PC-9 (cell line): ENCODE measurements at places on chromosomes 7 and 10. TPM values are rescaled to one million over a fixed set of nuclear protein-coding genes. Genes with fewer than 3 reads are reported as not detected.

GRCh38 chr7:64871761-64872160 lies 31.3 kb upstream of the ZNF273 start:
- H3K4me1 ChIP-seq: no peaks in the 10 kb centered on the region
- DNase-seq: no peak
- H3K36me3 ChIP-seq: no peaks in the 10 kb centered on the region
- no peak overlapping the region for H3K4me3 ChIP-seq
- peaks cover 98% of the 10 kb centered on the region for H3K27me3 ChIP-seq

- H3K27ac ChIP-seq: no peak overlapping the region
- peaks cover 42% of the 10 kb centered on the region for H3K27me3 ChIP-seq
- no peaks in the 10 kb centered on the region for H3K4me1 ChIP-seq
These were observed 178.4 kb upstream of the TARP start for GRCh38 chr7:38451840-38452239.

DNA sequence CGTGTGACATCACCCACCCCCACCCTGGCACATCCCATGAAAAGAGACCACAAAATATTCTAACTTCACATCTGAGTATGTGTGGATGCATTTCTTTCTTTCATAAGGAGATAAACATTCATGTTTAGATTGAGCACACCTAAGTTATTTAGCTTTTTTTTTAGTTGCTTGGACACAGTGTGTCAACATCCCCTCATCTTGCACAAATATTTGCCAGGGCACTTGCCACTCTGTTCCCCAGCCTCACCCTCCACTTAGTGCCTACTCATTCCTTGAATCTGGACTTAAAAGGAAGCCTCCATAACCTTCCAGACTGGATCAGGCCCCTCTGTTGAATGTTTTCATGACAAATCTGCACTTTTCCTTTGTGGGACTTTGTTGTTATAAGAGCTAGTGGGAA lies 338.9 kb upstream of the IGFBP3 start:
- no peaks in the 10 kb centered on the region for H3K27me3 ChIP-seq
- H3K4me3 ChIP-seq: no peak overlapping the region
- peaks cover 14% of the 10 kb centered on the region for H3K4me1 ChIP-seq
- no peaks in the 10 kb centered on the region for H3K36me3 ChIP-seq

GRCh38 chr7:90172624-90173023 lies 18.4 kb downstream of the STEAP1 start:
- no peak overlapping the region for H3K4me3 ChIP-seq
- no peaks in the 10 kb centered on the region for H3K27me3 ChIP-seq
- no peaks in the 10 kb centered on the region for H3K36me3 ChIP-seq
- DNase-seq: no peak
- H3K4me1 ChIP-seq: peaks cover 4% of the 10 kb centered on the region
- no peak overlapping the region for H3K27ac ChIP-seq

DNA sequence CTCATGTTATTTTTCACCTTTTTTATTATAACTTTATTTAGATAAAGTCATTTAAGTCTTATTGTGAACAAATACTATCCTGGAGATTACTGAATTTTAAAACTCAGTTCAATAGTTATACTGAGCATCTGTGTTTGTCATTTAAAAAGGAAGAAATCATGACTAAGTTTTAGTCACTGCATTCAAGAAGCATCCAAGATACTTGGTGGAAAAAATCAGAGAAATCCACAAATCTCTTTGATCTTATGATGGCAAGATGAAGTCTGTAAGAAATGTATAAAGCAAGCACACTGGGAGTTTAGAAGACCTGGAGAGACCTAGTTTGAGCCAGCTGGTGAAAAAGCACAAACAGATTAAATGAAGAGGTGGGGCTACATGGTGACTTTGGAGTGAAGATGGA lies 529.8 kb upstream of the IGFBP3 start:
- DNase-seq: no peak
- H3K4me3 ChIP-seq: no peak overlapping the region
- no peak overlapping the region for H3K27ac ChIP-seq
- no peaks in the 10 kb centered on the region for H3K36me3 ChIP-seq
- H3K4me1 ChIP-seq: no peaks in the 10 kb centered on the region

- no peaks in the 10 kb centered on the region for H3K36me3 ChIP-seq
- H3K4me3 ChIP-seq: no peak overlapping the region
- no peak overlapping the region for H3K27ac ChIP-seq
- no peaks in the 10 kb centered on the region for H3K4me1 ChIP-seq
- H3K27me3 ChIP-seq: peaks cover 63% of the 10 kb centered on the region
These were observed 40.9 kb downstream of the TCERG1L start for GRCh38 chr10:131270461-131271190.

Gene EN2
- total RNA-seq: not detected in 2 replicates

- H3K27ac ChIP-seq: no peak overlapping the region
- H3K4me3 ChIP-seq: no peak overlapping the region
- DNase-seq: no peak
- H3K27me3 ChIP-seq: no peaks in the 10 kb centered on the region
- H3K4me1 ChIP-seq: no peaks in the 10 kb centered on the region
These were observed 438.0 kb downstream of the ETV1 start for GRCh38 chr7:13551503-13551902.

- H3K27me3 ChIP-seq: no peaks in the 10 kb centered on the region
- no peak for DNase-seq
- H3K36me3 ChIP-seq: no peaks in the 10 kb centered on the region
- no peak overlapping the region for H3K27ac ChIP-seq
These were observed 414.7 kb upstream of the NRP1 start for GRCh38 chr10:33749067-33749735.

- DNase-seq: no peak
- H3K4me3 ChIP-seq: no peak overlapping the region
- H3K27me3 ChIP-seq: peaks cover 96% of the 10 kb centered on the region
- H3K36me3 ChIP-seq: no peaks in the 10 kb centered on the region
- H3K27ac ChIP-seq: no peak overlapping the region
These were observed 535.8 kb downstream of the PTPRN2 start for GRCh38 chr7:158051776-158052175.

Gene CTAGE15
- 0.20 TPM in 1 of 2 replicates, not detected in the other for total RNA-seq

DNA sequence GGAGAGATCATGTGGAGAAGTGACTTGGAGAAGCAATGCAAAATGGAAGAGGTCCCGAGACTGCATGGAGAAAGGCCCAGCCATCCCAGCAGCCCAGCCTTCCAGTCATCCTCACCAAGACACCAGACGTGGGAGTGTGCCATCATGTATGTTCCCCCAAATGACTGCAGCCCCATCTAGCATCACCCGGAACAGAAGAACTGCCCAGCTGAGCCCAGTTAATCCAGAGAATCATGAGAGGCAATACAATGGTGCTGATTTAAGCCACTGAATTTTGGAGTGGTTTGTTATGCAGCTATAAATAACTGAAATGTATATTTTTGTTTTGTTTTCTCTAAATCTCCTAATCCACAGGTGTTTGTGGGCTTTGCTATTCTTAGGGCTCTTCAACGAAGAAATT lies 22.5 kb upstream of the VCL start:
- no peaks in the 10 kb centered on the region for H3K4me1 ChIP-seq
- H3K27ac ChIP-seq: no peak overlapping the region
- H3K36me3 ChIP-seq: no peaks in the 10 kb centered on the region
- no peak for DNase-seq

GRCh38 chr7:148356303-148356702 lies 234.3 kb upstream of the C7orf33 start:
- H3K27ac ChIP-seq: no peak overlapping the region
- H3K4me3 ChIP-seq: no peak overlapping the region
- H3K4me1 ChIP-seq: no peaks in the 10 kb centered on the region
- no peak for DNase-seq
- no peaks in the 10 kb centered on the region for H3K36me3 ChIP-seq

- H3K27ac ChIP-seq: no peak overlapping the region
- no peaks in the 10 kb centered on the region for H3K36me3 ChIP-seq
- no peak overlapping the region for H3K4me3 ChIP-seq
- H3K27me3 ChIP-seq: no peaks in the 10 kb centered on the region
- DNase-seq: no peak
These were observed 5.4 kb upstream of the COBL start for GRCh38 chr7:51321961-51322515.

Gene NPY
- total RNA-seq: not detected in 2 replicates

- no peaks in the 10 kb centered on the region for H3K27me3 ChIP-seq
- DNase-seq: no peak
- no peak overlapping the region for H3K4me3 ChIP-seq
- H3K4me1 ChIP-seq: no peaks in the 10 kb centered on the region
- no peak overlapping the region for H3K27ac ChIP-seq
These were observed 75.2 kb upstream of the CCDC71L start for GRCh38 chr7:106736123-106736507.

Gene HOXA9
- total RNA-seq: 1.9 and 2.5 TPM in 2 replicates

DNA sequence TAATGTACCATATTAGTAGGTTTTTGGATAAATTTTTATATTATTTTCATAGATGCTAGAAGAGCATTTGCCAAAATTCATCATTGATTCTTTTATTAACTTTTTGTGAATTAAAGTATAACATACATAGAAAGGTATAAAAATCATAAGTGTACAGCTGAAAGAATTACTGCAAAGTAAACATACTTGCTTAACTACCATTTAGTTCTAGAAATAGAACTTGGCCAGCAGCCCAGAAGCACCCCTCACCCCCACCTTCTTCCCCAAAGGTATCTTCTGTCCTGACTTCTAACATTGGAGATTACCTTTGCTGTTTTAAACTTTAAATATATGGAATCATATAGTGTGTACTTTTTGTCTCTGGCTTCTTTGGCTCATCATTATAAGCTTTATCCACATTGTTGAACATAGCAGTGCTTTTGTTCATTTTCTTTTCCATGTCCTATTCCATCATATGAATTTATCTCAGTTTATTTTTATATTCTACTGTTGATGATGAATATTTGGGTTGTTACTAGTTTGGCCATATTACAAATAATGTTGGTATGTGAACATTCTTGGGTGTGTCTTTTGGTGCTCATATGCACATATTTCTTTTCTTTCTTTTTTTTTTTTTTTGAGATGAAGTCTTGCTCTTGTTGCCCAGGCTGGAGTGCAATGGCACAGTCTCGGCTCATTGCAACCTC lies 142.8 kb downstream of the ADK start:
- H3K27me3 ChIP-seq: no peaks in the 10 kb centered on the region
- peaks cover 37% of the 10 kb centered on the region for H3K4me1 ChIP-seq
- peak overlapping the region; percentile 13; the same call in 1 of the 2 replicates for H3K4me3 ChIP-seq
- H3K36me3 ChIP-seq: no peaks in the 10 kb centered on the region; the same call in 1 of the 2 replicates
- peak overlapping the region; percentile 68 for H3K27ac ChIP-seq

Gene CYCS
- 101 and 120 TPM in 2 replicates for total RNA-seq

GRCh38 chr7:10724449-10724848 lies 249.2 kb upstream of the PHF14 start:
- H3K4me3 ChIP-seq: no peak overlapping the region
- H3K27me3 ChIP-seq: no peaks in the 10 kb centered on the region
- no peak overlapping the region for H3K27ac ChIP-seq
- no peaks in the 10 kb centered on the region for H3K36me3 ChIP-seq
- DNase-seq: no peak

GRCh38 chr10:7667262-7668141 lies 736 bp upstream of the ITIH5 start:
- H3K4me1 ChIP-seq: no peaks in the 10 kb centered on the region
- H3K4me3 ChIP-seq: no peak overlapping the region
- H3K27ac ChIP-seq: no peak overlapping the region
- DNase-seq: no peak
- H3K36me3 ChIP-seq: no peaks in the 10 kb centered on the region
- peaks cover 35% of the 10 kb centered on the region for H3K27me3 ChIP-seq
